ENCODE measurements at places on chromosomes 5 and 9.

DNA sequence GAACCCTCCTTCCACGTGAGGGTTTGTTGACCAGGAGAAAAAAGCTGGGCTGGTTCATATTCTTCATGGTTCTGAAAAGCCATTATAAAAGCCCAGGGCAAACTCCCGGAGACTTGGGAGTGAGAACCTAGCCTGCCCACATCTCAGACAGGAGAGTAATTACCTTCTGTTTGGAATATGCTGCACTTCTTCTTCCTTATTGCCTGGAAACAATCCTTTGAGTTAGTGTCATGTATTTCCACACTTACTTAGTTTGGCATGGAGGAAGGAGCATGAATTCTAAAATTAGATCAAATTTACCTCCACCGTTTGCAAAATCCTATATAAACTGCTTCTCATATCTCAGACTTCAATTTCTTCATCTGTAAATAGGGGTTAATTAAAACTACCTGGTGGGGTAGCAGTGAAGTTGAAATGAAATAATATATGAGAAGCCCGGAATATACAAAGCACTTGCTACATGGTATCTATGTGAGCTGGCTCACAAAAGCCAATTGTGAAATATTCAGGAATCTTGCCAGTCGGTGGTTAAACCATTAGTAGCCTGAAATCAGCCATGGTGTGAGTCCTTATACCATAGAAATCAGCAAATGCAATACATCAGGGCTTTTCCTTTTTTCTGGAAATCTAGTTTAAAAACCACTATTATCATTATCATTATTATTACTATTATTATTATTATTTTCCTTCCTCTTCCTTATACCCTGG is 140.0 kb upstream of the RAD23B start:
- DNase-seq = no peak

GRCh38 chr9:122226142-122226757 is 2.5 kb downstream of the LHX6 start:
- no peak for DNase-seq

GRCh38 chr5:154520861-154521453 is 42.9 kb upstream of the HAND1 start:
- no peak for DNase-seq

- no peak for DNase-seq
Measured at GRCh38 chr5:116453988-116454411, 120.6 kb downstream of the SEMA6A start.

DNA sequence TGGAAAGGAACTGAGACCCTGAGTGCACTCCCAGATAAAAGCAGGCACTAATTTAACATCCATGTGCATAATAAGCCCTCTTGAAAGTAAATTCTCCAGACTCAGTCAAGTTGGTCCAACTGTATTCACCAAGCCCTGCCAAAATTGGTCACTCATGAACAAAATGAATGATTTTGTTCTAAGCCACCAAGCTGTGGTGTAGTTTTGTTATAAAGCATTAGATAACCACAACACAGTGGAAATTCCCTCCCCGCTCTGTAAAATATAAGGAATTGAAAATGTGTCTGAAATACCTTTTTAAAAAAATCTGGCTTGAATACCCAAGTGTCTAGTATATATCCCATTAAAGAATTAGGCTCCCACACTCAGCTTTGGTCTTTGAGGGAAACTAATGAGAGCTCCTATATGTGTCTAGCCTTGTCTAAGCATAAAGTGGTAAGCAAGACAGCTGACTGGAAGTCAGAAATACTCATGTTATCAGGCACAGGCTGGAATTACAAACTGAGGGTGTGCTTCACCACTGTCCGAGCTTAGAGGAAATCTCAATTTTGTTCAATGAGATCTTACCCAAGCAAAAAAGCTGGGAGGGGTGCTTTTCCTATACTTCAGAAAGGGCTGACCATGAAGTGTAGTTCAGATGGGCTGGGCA is 33.2 kb downstream of the IDNK start:
- DNase-seq = no peak

DNA sequence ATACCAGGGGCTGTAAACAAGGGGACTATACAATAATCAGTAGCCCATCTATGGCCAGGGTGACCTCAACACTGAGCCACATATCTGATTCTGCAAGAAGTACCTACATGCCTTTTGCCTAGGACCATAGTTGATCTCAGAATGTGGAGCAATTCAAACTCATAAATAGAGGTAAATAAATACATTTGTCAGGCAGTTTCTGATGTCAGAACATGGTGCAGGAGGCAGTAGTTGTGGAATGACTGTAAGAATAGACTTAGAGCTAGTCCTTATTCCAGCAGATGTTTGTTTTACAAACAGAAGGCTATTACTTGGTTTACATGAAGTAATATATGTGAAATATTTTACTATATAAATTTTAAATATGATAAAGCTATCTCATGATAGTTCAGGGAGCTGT is 330.7 kb upstream of the DAB2 start:
- no peak for DNase-seq

GRCh38 chr5:17221843-17222636 is 4.6 kb downstream of the BASP1 start:
- DNase-seq = no peak

DNA sequence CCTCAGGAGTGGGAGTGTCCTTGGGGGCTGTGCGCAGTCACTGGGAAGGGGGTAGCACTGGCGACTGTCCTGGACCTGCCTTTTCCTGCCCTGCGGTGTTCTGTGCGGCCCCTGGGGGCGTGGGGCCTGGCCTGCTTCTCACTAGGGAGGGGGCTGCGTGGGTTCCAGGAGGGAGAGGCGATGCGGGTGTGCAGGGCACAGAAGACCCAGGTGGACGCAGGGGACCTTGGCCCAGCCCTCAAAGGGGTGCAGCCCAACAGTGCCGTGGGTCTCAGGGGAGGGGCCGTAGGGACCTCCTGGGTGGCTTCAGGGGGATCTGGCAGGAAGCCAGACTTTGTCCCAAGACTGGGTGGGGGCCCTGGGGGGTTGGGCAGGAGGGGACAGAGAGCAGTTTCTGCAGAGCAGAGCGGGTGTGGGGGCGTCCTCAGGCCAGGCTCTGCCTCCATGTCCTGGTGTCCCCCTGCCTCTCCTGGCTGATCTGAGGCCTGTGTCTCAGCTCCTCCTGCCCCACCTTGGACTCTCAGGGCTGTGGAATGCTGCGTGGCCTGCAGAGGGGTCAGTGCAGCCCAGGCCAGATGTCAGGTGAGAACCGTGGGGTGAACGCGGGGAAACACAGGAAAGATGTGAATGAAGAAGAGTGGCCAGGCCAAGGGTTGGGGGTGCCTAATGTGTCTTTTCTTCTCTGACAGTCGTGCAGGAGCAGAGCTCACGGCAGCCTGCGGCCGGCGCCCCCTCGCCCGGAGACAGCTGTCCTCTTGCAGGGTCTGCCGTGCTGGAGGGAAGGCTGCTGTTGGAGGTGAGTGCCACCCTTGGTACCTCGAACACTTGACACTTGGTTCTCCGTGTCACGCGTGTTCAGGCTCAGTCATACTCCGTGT is 54.6 kb downstream of the AHRR start:
- no peak for DNase-seq

DNA sequence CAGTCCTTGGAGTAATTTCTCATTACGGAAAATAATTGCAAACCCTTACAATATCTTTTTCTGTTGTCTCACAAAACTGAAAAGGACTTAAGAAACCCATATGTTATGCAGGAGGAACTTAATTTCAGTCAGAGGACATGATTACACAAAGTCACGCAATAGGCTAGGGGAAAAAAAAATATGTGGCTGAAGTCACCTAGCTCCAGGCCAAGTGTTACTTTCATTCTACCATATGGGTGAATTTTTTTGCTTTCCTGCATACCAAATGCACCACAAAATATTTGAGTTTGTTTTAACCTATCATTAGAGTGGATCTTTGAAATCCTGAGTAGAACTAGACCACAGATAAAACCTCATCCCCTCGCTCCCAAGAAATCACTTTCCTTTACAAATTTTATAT is 523.5 kb downstream of the CAAP1 start:
- no peak for DNase-seq

- DNase-seq = no peak
Measured at GRCh38 chr9:136521537-136521936, 24.3 kb downstream of the NOTCH1 start.

DNA sequence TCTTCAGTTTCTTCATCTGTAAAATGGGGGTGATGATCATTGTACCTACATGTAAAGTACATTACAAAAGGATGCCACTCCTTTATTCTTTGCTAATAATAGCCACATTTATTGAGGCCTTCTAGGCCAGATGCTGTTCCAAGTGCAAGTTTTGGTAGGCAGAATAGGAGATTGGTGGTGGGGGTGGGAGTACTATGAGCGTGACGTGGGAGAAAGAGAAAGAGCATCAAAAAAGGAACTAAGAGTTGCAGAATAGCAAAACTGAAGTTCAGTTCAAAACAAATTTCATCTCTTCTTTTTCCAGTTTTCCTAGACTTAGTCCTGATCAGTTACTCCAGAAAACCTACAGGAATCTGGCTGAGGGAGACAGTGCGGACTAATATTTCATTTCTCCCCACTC is 174.1 kb downstream of the SNX18 start:
- no peak for DNase-seq

DNA sequence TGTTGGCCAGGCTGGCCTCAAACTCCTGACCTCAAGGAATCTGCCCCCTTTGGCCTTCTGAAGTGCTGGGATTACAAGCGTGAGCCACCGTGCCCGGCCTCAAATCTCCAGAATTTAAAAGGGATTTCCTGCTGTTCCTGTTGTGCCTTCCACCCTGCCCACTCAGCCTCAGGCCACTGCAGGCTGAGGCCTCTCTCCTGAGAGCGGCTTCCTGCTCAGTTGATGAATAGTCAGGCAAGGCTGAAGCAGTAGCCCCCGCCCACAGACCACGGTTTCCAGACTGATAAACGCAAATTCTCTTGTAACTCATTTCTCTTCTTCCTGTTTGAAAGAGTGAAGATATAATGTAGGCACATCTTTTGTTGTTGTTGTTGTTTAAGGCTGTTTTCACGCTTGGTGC is 127.0 kb upstream of the PLCXD3 start:
- DNase-seq = no peak

- DNase-seq = no peak
Measured at GRCh38 chr5:123856766-123857165, 344.8 kb downstream of the CSNK1G3 start.

- DNase-seq = no peak
Measured at GRCh38 chr9:137479892-137480685, 21.0 kb upstream of the NSMF start.

GRCh38 chr5:85263125-85263524 is 878.4 kb upstream of the EDIL3 start:
- no peak for DNase-seq

DNA sequence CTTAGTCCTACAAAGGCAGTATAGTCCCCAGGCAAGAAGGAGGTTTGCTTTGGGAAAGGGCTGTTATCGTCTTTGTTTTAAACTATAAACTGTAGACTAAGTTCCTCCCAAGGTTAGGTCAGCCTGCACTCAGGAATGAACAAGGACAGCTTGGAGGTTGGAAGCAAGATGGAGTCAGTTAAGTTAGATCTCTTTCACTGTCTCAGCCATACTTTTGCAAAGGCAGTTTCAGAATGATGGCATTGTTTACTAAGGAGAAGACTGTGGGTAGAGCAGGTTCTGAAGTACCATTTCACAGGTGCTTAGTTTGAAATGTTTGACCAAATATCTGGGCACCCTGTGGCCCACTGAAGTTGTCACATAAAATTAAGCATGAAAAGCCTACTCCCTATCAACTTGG is 19.4 kb downstream of the SNX24 start:
- no peak for DNase-seq

- DNase-seq = no peak
Measured at GRCh38 chr9:131500377-131500776, 2.3 kb upstream of the POMT1 start.

GRCh38 chr9:137070906-137071275 is 534 bp upstream of the SAPCD2 start:
- no peak for DNase-seq

DNA sequence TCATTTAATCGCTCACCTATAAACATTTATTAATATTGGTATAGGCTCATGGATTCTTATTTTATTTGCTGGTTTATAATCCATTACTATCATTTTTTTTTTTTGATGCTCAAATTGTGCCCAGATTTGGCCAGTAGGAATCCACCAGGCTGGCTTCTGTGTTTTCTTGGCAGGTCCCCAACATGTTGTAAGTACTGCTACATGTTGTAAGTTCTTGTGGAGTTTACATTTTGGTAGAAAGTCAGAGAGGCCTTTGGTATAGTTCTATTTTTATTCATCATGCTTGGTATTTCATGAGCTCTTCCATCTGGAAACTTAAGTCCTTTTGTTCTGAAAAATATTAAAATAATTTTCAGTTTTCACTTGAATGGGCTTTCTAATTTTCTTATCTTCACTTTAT is 47.1 kb downstream of the MAT2B start:
- DNase-seq = no peak

DNA sequence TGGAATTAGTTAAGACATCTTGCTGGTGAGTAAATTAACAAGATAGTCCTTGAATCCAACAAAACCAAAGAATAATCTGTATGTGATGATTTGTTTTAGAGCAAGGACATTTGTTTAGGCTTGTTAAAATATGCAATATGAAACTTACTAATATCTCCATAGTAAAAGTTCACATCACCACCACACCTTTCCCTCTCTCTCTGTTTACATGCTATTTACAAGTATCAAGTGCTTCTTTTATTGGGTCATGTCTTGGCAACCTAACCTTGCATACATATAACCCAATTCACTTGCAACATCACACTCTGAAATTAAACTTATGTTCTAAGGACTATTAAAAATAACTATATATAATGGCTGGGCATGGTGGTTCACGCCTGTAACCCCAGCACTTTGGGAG is 161.3 kb downstream of the CCDC192 start:
- DNase-seq = no peak

DNA sequence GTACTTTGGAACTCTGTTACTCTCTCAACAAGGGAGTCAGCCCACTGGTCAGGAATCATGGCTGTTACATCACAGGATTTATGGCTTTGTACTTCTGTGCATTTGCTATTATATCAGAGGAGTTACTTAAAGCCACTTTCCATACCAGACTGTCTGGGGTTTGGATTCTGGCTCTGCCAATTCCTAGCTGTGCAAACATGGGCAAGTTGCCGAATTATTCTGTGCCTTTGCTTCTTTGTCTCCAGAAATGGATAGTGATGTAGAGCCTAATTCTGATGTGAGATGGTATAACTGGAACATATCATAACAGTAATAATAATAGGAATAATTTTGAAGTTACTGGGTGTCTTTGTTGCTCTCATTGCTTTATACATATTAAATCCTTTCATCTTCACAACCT is 1047.3 kb upstream of the SEMA6A start:
- no peak for DNase-seq

DNA sequence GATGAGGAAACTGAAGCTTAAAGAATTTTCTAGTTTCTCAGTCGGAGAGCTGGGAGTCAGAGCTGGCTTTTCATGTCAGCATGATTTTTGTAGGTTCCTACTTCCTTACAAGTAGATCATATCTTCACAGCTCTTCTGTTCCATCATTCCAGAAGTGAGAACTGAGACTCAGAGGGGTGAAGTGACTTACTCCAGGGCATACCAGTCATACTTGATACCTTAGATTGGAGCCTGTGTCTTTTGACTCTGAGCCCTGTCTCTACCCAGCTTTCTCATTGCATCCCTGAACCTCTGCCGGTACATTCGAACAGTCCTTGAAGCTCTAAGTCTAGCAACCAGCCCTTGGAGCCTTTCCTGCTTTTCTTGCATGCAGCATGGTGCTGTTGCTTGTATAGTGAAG is 53.3 kb downstream of the MCCC2 start:
- no peak for DNase-seq

- DNase-seq = no peak
Measured at GRCh38 chr5:143671674-143672569, 140.0 kb upstream of the HMHB1 start.

GRCh38 chr5:52712354-52712753 is 75.4 kb upstream of the ITGA1 start:
- DNase-seq = no peak

GRCh38 chr9:90724880-90725279 is 76.7 kb upstream of the SYK start:
- no peak for DNase-seq

GRCh38 chr5:68845131-68845530 is 248.7 kb upstream of the SLC30A5 start:
- DNase-seq = no peak
